ENCODE measurements at places on chromosomes 2 and 18. TPM values are rescaled to one million over a fixed set of nuclear protein-coding genes. Genes with fewer than 3 reads are reported as not detected.

ATG9A gene
- 48.4 TPM for total RNA-seq

DNA sequence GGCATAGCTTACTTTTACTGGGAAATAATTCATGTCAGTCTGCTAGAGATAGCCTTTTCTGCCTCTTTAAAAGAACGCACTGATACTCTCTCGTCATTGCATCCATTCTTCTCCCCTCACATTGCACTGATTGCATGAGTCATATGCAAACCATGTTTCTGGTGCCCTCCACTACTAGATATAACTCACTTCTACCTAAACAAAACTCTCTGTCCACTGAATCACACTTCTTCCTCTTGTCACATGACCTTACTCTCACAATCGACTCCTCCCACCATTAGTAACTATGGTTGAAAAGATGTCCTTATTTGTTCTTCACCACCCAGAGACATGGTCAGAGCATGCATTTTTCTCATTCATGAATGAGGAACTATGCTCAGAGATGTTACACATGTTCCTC lies 158.0 kb downstream of the CSRNP3 start:
- H3K4me1 ChIP-seq, result peaks cover 32% of the 10 kb centered on the region
- no peak overlapping the region for H3K4me3 ChIP-seq
- H3K27me3 ChIP-seq, result no peaks in the 10 kb centered on the region
- no peak for DNase-seq

DNA sequence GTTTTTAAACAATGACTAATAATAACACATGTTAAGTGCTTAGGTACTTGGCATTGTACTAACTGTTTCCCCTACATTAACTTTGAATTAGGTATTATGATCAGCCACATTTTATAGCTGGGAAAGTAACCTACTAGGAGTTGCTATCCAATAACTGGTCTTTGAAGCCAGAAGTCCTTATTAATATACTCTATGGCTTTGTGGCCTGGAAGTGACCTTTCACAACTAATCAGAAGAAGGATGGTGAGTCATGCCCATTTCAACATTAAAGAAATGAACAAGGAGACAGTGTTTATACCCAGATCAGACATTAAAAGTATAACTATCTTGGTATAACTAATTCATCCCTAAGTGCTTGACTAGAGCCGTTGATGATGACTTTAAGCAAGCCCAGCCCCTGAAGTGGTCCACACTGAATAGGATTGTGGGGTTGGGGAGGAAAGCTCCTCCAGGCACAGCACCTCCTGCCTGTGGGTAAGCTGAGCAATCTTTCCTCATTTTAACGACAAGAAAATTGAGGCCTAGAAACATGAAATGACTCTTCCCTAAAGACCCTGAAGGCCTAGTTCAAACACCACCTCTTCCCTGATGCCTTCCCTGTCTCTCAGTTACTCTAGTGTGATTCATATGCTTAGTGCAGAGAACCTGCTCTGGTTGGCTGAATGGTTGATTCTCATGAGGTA lies 71.6 kb upstream of the RFX8 start:
- DNase-seq, result no peak
- H3K36me3 ChIP-seq, result no peaks in the 10 kb centered on the region
- H3K4me1 ChIP-seq, result 0 out of 2 replicates have a peak, but pooled peaks cover 4% of the 10 kb centered on the region
- H3K27ac ChIP-seq, result no peak overlapping the region
- no peak overlapping the region for H3K4me3 ChIP-seq

SOX11 gene
- 24.8 TPM for total RNA-seq

GRCh38 chr2:190537765-190538164 lies 3.2 kb upstream of the NEMP2 start:
- H3K4me3 ChIP-seq, result no peak overlapping the region
- no peaks in the 10 kb centered on the region for H3K27me3 ChIP-seq
- H3K4me1 ChIP-seq, result peaks cover 31% of the 10 kb centered on the region
- DNase-seq, result no peak

DNA sequence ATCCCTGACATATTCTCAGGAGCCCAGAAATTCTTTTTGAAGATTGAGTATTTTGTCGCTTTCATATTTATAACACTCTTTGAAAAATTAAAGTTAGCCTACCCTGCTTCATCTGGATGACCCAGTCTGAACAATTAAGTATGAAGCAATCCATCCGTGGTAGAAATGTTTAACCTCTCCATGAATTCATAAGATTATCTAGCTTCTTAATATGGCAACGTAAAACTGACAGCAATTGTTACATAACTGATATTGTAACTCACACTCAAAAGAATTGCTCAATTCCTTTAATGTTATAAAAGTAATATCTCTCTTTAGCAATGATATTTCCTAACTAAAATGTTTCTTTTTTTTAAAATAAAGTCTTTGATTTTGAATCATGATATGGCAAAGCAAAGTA lies 7.2 kb upstream of the ABCA12 start:
- no peaks in the 10 kb centered on the region for H3K4me1 ChIP-seq
- H3K36me3 ChIP-seq, result no peaks in the 10 kb centered on the region
- no peaks in the 10 kb centered on the region for H3K27me3 ChIP-seq
- no peak for DNase-seq

GRCh38 chr2:20957788-20958525 lies 85.9 kb downstream of the APOB start:
- no peaks in the 10 kb centered on the region for H3K36me3 ChIP-seq
- H3K4me3 ChIP-seq, result no peak overlapping the region
- no peaks in the 10 kb centered on the region for H3K27me3 ChIP-seq
- H3K4me1 ChIP-seq, result no peaks in the 10 kb centered on the region
- DNase-seq, result no peak
- no peak overlapping the region for H3K27ac ChIP-seq

GRCh38 chr18:60543646-60544045 lies 171.1 kb upstream of the MC4R start:
- DNase-seq, result no peak
- H3K4me3 ChIP-seq, result no peak overlapping the region
- no peak overlapping the region for H3K27ac ChIP-seq
- no peaks in the 10 kb centered on the region for H3K36me3 ChIP-seq
- H3K4me1 ChIP-seq, result 0 out of 2 replicates have a peak, but pooled peaks cover 3% of the 10 kb centered on the region

- peaks cover 10% of the 10 kb centered on the region for H3K36me3 ChIP-seq
- no peak overlapping the region for H3K27ac ChIP-seq
- no peak overlapping the region for H3K4me3 ChIP-seq
- peaks cover 6% of the 10 kb centered on the region for H3K4me1 ChIP-seq
- no peak for DNase-seq
These were observed 289.5 kb downstream of the PDE11A start for GRCh38 chr2:177783091-177783490.

- no peaks in the 10 kb centered on the region for H3K27me3 ChIP-seq
- H3K4me3 ChIP-seq, result no peak overlapping the region
- H3K4me1 ChIP-seq, result no peaks in the 10 kb centered on the region
- peaks cover 14% of the 10 kb centered on the region for H3K36me3 ChIP-seq
- no peak for DNase-seq
These were observed 123.7 kb downstream of the PIK3C3 start for GRCh38 chr18:42078711-42079110.

KCNJ3 gene
- 0.69 TPM for total RNA-seq

DNA sequence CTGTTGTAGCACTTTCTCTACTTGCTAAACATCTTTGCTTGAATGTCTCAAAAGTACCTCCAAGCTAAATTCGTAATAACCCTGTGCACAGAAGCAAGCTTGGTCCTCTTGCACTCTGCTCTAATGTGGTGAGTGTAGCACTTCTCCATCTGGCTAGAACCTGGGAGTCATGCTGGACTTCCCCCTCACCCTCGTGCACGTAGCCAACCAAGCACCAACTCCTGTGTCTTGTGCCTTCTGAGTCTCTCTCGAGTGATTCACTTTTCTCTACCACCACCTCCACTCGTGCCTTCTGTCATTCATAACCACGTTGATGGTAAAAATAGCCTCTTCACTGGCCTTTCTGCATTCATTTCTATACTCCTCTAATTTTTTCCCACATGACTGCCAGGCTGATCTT lies 91.9 kb upstream of the KCNE4 start:
- no peaks in the 10 kb centered on the region for H3K27me3 ChIP-seq
- peaks cover 16% of the 10 kb centered on the region for H3K4me1 ChIP-seq
- no peak for DNase-seq
- no peak overlapping the region for H3K27ac ChIP-seq
- no peak overlapping the region for H3K4me3 ChIP-seq

MC2R gene
- not detected for total RNA-seq

GRCh38 chr18:44826418-44827259 lies 146.0 kb downstream of the SETBP1 start:
- no peak for DNase-seq
- peak overlapping the region; percentile 26 for H3K27ac ChIP-seq
- H3K27me3 ChIP-seq, result no peaks in the 10 kb centered on the region
- no peaks in the 10 kb centered on the region for H3K36me3 ChIP-seq
- H3K4me3 ChIP-seq, result no peak overlapping the region

- H3K27me3 ChIP-seq, result no peaks in the 10 kb centered on the region
- H3K4me3 ChIP-seq, result no peak overlapping the region
- no peaks in the 10 kb centered on the region for H3K36me3 ChIP-seq
- no peak overlapping the region for H3K27ac ChIP-seq
- DNase-seq, result no peak
These were observed 50.0 kb downstream of the AP1S3 start for GRCh38 chr2:223787358-223787757.

DNA sequence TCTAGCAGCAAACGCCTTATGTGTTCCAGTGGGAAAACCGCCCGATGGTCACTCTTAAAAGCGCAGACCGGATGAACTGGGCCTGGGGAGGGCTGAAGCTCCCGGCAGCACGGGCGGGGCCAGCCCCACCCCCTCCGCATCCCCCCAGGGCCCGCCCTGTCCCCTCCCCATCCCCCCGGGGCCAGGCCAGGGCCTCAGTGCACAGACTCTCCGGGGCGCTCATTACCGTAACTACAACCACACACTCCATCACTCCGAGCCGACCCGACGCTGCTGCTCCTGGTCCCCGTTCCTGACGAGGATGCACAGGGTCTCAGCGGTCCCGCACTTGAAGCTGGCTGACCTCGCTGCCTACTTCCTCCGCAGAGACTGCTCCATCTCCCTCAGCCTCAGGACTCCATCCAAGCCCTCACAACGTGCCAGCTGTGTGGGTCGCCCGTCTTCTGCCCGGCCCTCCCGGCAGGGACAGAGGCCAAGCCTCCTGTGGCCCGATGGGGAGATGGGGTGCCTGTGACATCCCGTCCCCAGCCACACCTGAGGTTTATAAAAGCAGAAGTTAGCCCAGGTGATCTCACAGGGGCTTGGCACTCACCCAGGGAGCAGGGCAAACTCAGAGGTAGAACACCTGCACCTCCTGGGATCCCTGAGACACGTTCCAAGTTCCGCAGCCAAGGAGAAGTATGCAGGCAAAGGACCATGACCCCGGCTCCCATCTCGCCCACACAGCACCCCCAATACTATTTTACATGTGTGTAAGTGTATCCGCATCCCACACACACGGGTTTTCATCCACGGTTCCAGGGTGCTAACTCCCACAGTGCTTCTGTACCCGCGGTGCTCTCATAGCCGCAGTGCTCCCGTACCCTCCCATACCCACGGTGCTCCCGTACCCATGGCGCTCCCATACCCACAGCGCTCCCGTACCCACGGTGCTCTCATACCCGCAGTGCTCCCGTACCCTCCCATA lies 36.0 kb downstream of the SLC66A2 start:
- no peak overlapping the region for H3K4me3 ChIP-seq
- no peak for DNase-seq
- peaks cover 5% of the 10 kb centered on the region for H3K36me3 ChIP-seq
- H3K4me1 ChIP-seq, result peaks cover 16% of the 10 kb centered on the region

GRCh38 chr2:15594291-15595256 lies 2.9 kb downstream of the DDX1 start:
- H3K27me3 ChIP-seq, result no peaks in the 10 kb centered on the region
- H3K4me3 ChIP-seq, result no peak overlapping the region
- peaks cover 16% of the 10 kb centered on the region for H3K4me1 ChIP-seq
- no peak overlapping the region for H3K27ac ChIP-seq
- no peak for DNase-seq

- no peaks in the 10 kb centered on the region for H3K36me3 ChIP-seq
- peaks cover 39% of the 10 kb centered on the region for H3K4me1 ChIP-seq
- no peak overlapping the region for H3K27ac ChIP-seq
- DNase-seq, result no peak
- no peak overlapping the region for H3K4me3 ChIP-seq
These were observed 9.0 kb downstream of the SPTBN1 start for GRCh38 chr2:54465143-54465542.

DNA sequence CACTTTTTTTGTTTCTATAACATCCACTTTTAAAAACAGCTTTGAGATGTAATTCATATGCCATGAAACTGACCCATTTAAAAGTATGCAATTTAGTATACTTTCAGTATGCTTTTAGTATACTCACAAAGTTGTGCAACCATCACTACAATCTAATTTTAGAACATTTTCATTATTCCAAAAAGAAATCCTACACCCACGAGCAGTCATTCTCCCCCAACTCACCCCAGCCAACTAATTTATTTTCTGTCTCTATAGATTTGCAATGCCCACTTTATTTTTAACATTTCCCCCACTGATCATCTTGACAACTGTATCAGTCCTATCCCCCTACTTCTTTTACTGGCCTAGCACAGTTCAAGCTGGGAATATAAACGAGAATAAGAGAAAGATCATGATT lies 39.1 kb downstream of the FAM98A start:
- peaks cover 9% of the 10 kb centered on the region for H3K4me1 ChIP-seq
- DNase-seq, result no peak
- no peak overlapping the region for H3K27ac ChIP-seq
- H3K36me3 ChIP-seq, result peaks cover 5% of the 10 kb centered on the region
- H3K4me3 ChIP-seq, result no peak overlapping the region
- no peaks in the 10 kb centered on the region for H3K27me3 ChIP-seq

DNA sequence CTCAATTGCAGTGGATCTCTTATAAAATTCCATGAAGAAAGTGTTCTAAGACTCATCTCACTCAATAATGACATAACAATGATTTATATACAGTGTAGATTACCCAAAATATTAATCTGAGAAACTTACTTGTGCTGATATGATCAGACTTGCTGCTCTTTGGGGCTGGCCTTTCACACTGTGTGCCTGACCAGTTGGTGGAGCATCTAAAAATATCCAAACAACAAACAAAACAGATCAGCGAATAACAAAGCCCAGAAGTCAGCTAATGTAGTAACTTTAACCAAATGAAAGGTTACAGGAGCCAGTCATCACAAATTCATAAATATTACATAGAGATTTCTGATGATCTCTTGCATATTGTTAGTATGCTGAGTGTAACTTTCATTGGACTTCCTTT lies 1466.8 kb upstream of the NXPH2 start:
- no peak overlapping the region for H3K27ac ChIP-seq
- H3K4me3 ChIP-seq, result no peak overlapping the region
- no peaks in the 10 kb centered on the region for H3K27me3 ChIP-seq
- no peaks in the 10 kb centered on the region for H3K36me3 ChIP-seq

GRCh38 chr2:108266218-108266617 lies 22.5 kb upstream of the SULT1C2 start:
- H3K27ac ChIP-seq, result no peak overlapping the region
- H3K4me3 ChIP-seq, result no peak overlapping the region
- peaks cover 5% of the 10 kb centered on the region for H3K36me3 ChIP-seq
- H3K4me1 ChIP-seq, result peaks cover 9% of the 10 kb centered on the region
- DNase-seq, result no peak
